SK-N-DZ (cell line): ENCODE measurements at places on chromosomes 3 and 15.
A peak's percentile ranks its signal among the peaks of the same experiment; 100 is the strongest.

DNA sequence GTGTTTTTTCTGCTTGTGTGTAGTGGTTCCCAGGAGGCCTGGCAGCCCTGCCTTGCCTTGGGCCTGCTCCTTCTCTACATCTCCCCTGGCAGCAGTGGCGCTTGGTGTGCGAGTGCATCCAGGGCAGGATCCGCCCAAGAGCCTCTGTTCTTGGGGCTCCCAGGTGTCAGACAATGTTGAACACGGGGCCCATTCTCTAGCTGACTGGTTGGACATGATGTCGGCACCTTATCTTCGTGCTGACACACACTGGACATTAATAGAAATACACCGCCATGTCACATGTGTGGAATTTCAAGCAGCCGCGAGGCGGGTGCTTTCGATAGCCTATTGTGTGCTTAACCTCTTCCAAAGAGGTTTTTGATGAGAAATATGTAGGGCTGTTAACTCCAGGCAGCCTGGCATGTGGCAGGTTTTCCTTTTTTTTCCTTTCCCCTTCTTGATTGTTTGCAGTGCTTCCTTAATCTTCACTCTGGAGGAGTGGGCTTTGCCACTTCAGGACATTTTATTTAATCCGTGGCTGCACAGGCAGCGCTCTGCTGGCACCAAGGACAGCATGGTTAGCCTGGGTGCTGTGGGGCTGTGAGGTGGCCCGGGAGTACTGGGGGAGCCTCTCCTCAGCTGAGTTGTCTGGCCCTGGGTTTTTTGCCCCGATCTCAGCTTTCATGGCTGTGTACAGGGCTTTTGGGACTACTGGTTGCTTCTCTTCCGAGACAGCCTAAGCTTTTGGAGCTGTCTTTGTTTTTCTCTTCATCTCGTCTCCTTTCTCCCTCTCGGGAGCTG, 42.5 kb downstream of the CHCHD6 start:
- DNase-seq: no peak

DNA sequence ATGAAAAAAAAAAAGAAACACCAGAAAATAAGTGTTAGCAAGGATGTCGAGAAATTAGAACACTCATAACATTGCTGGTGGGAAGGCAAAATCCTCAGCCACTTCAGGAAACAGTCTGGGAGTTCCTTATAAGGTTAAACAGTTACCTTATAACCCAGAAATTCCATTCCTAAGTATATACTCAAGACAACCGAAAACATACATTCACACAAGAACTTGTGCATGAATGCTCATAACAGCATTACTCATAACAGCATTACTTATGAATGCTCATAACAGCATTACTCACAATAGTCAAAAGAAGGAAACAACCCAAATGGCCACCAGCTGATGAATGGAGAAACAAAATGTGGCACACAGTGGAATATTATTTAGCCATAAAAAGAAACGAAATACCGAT, 34.8 kb upstream of the DCP1A start:
- no peak for DNase-seq

DNA sequence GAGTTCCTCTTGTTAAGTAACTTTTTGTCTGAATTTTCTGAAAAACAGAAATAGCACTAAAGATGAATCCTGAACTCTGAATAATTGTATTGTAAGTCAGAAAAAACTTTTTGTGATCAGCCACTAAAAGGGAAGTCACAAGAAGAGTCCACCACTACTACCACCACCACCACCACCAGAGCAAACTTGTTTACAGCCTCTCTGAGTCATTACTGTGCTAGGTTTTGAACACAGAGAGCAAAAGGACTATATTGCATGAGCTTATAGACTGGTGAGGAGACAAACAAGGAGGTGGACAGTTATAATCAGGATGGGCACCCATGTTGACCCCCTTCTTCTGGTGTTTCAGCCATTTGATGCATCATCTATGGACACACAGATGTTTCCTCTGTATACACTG, 141.7 kb downstream of the IL5RA start:
- DNase-seq: no peak

- no peak for DNase-seq
Observed at GRCh38 chr3:196044513-196044912, 37.4 kb downstream of the TFRC start.

DNA sequence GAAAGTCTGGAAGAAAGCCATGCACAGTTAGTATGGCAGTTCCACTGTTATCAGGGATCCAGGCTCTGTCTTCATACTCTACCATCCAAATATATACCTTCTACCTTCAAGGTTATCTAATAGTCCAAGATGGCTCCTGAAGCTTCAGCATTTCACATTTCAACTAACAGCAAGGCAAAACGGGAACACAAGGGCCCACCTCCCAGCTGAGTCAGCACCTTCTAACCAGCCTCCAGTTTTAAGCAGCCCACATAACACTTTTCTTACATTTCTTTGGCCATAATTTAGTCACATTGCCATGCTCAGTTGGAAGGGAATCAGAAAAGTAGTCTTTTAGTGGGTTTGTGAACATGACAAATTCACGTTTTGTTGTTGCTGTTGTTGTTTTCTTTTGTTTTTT, 15.4 kb upstream of the MSL2 start:
- DNase-seq: no peak

DNA sequence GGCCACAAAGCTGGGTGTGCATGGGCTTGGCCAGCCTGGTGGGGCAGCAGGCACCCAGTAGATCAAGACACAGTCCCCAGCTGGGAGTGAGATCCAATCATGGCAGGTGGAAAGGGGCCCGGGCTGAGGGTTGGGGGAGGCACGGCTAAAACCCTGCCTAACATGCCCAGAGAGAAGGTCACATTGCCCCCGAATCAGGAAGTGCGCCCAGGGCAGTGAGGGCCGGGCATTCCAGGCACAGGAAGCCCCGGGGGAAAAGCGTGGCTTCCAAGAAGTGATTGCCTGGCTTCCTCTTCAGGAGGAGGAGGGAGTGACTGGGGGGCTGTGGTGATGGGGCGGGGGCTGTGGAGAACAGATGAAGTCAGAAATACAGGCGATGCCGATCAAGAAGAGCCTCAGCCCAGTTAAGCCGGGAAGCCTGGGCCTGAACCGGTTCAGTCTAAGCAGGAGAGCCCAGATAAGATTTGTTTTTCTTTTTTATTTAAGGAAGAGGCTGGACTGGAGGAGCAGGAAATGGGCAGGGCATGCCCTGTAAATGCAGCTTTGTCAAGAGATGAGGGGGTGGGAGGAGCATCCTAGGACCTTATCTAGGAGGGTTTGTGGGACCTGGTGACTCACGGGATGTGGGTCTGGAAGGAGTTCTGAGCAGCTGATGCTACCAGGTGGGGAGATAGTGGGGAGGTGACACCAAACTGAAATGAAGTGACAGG, 83.9 kb downstream of the CHSY1 start:
- no peak for DNase-seq

DNA sequence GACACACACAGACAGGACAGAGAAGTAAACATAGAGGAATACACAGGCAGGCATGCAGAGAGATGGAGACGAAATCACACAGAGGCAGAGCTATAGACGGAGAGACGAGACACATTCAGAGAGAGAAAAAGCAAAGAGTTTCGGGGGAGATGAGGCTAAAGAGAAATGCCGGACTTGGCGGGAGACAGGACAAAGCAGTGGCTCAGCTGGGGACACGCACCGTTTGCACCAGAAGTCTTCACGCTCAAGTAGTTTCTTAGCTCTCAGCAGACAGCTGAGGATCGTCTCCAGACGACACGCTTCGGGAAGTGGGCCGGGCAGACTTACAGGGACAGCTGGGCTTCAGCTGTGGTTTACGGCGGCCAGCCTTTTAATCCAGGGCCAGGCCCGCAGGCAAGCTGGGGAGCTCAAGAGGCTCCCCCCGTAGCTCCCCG, 56.2 kb upstream of the DLG1 start:
- DNase-seq: peak; percentile 79

GRCh38 chr3:72086743-72087087, 301.8 kb upstream of the PROK2 start:
- no peak for DNase-seq

DNA sequence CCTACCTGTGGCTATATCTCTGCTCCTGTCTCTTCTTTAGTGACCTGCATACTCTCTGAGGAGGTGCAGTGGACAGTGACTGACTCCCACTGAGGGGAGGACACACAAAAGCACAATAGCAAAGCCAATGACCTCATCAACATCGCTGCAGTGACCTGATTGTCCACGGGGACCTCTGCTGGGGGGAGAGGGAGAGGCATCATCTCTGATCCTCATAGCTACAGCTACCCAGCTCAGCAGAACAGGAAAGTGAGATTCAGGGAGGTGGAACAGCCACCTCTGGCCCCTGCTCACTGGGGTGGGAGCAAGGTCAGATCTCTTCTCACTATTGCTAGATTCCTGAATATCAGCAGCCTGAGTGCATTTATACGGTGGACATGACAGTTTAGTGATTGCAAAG, 179.2 kb downstream of the ATP10A start:
- DNase-seq: no peak

- no peak for DNase-seq
Observed at GRCh38 chr15:59444980-59445545, 7.1 kb downstream of the FAM81A start.
